ENCODE measurements at places on chromosomes 6 and 20.

GRCh38 chr6:6148192-6148815 is 141.6 kb upstream of the NRN1 start:
- no peak for DNase-seq

DNA sequence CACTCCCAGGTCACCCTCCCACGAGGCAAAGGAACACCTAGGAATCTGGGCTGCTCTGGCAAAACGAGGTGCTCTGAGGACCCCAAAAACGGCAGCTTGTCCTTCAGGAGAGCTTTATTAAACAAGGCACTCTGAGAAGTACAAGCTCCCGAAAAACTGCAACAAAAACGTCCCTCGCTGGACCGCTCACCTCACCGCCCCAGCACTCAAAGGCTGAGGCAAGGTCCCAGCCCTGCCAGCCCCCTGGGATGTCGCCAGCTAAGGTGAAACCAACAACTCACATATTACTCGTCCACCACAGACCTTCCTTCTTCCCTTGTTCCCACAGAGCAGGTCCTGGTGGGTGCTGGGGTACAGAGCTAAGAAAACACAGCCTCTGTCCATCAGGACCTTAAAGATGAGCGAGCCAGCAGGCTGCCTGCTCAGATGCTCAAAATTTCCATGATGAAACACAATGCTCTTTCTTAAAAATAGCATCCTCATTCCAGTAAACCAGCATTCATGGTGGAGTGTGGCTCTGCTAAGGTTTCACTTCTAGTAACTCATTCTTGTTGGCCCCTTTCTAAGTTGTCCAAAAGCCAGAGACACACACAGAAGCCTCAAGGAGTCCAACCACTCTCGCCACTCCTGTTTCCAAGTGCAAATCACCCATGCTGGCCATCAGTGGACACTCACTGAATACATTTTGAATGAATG is 35.9 kb downstream of the ATP9A start:
- DNase-seq = peak; percentile 36

- DNase-seq = peak; percentile 24
These were observed at the start of gene SCUBE3 for GRCh38 chr6:35213824-35214756. Gene SCUBE3 (plus strand): TSS chr6:35213956. CDS start chr6:35214419, 463 bp downstream.

- no peak for DNase-seq
These were observed 18.7 kb downstream of the SGK1 start for GRCh38 chr6:134299236-134299635.

DNA sequence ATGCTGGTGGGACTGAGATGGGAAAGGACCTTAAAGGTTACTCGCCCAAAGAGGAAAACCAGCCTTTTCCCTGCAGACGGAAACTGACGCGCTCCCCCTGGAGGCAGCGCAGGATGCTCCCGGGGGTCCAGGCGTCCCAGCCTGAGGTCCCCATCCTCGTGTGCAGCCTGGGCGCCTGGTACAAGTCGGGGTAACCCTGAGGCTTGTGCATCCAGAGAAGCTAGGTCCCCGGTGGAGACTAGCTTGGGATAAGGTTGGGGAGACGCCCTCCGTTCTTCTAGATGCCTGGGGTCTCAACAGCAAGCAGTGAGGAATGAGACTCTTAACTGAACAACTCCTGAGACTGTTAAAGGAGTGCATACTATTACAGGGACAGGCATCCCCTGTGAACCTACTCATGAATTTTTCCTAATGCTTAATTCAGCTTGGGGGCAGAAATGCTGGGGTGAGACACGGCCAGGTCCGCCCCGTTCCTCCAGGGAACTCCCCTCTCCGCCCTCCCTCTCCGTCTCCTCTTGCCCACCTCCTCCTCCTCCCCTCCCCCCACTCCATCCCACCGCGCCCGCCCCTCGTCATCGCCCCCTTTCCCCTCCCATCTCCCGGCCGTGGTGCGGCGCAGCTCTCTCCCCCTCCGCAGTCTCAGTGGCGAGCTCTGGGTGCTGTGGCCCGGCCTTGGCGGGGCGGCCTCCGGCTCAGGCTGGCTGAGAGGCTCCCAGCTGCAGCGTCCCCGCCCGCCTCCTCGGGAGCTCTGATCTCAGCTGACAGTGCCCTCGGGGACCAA is at the start of gene PRSS35:
TSS of gene PRSS35 (plus strand) at position 634 of the 781 bp plus-strand sequence. CDS start 10,908 bp downstream, outside the sequence.
- DNase-seq = peak; percentile 29

DNA sequence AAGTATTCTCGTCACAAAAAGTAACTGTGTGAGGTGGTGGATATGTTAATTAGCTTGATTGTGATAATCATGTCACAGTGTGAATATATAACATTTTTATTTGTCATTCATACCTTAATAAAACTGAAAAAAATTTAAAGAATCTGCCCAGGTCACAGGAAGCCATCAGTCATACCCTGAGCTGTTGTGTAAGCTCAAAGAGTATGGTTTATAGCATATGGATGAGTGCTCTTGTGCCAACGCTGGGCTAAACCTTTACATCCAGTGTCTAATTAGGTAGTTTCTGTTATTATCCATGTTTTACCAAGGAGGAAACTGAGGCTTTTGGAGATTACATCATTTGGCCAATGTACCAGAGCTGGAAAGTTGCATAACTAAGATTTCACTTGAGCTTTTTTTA is 11.4 kb downstream of the PKIG start:
- DNase-seq = no peak

DNA sequence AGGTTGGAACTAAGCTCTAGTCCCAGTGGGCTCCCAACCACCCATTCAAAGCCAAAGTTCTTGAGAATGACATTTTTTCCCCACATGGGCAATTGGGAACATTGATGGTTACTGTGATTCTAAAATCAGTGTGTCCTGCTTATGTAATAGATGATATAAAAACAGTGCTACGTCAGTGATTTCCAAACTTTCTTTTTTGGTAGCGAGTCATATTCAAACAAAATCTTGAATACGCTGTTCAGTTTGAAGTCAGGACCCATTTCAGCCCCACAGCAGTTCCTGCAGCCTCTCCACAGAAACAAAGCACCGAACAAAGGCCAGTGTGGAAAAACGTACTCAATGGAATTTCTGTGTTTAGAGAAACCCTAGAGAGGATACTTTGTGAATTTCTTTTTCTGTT is 170.0 kb upstream of the OLIG3 start:
- no peak for DNase-seq

DNA sequence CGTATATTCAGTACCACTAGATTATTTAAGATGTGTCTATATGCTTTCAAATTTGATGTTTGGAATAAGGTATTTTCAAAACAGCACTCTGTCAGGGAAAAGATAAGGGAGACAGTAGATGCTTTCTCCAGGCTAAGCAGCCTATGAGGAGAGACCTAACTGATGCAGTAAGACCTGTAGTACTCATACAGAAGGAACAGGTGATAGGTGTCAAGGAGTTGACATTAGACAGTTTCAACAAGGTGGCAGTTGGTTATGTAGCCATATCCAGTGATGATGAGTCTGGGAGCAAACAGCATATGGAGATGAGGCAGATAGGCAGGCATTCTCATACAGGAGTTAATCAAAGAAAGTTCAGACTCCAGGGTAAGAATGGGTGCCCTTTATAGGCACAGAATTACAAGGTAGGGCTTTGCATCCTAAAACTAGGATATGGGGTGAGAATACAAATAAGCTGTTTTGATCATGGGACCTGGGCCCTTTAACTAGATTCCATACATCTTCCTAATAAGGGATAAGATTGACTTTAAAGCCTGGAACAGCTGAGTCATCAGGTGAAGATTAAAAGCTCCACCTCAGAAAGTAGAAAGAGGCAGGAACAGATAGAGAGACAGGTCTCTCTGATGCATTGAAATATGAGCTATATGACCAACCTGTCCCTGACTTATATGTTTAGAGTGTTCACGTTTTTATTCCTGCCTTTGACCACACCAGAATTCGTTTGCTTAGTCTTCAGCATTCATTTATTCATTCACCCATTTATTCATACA is 7.9 kb downstream of the RSPH4A start:
- no peak for DNase-seq

DNA sequence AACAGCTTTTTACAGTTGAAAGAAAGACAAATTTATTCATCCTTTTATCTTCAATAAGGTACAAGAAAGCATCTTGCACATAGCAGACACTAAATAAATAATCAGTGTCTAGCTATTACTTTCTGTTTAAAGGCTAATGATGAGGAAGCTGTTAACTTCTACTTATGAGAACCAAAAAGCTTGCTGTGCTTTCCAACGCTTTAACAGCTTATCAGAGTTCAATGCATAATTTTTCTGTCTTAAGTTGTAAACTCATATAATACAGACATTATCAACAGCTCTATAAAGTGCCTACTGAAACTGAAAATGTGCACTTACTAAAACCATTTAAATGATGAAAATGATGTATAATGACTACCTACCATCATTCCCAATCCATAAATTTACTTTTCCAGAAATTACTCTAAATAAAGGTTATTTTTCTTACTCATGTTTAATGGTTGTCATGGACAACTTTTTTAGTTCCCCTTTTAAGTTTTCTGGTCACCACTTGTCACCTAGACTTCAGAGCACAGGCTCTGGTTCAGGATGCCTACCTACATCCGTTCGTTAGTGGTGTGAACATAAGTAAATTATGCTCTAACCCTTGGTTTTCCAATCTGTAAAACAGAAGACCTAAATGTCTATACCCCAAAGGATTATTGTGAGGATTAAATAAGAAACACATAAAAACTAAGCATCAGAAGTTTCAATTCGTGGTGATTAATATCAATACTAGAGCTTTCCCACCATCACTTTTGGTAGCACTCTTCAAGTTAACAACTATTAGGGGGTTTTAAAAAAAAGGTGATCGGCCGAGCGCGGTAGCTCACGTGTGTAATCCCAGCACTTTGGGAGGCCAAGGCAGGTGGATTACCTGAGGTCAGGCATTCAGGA is 8.0 kb downstream of the PNISR start:
- DNase-seq = no peak

DNA sequence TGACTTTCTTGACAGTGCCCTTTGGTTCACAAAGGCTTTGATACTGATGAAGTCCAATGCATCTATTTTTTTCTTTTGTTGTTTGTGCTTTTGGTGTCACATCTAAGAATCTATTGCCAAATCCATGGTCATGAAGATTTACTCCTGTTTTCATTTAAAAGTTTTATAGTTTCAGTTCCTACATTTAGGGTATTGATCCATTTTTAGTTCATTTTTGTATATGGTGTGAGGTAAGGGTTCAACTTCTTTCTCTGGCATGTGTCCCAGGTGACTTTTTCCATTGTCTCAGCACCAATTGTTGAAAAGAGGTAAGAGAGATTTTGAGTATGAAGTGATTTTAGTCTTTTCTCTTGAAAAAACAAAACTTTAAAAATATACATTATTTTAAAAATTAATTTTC is 260.6 kb downstream of the GMPR start:
- no peak for DNase-seq

- DNase-seq = no peak
These were observed 92.6 kb upstream of the SGK1 start for GRCh38 chr6:134410541-134410940.

- DNase-seq = no peak
These were observed 24.1 kb downstream of the AFDN start for GRCh38 chr6:167850782-167851181.

DNA sequence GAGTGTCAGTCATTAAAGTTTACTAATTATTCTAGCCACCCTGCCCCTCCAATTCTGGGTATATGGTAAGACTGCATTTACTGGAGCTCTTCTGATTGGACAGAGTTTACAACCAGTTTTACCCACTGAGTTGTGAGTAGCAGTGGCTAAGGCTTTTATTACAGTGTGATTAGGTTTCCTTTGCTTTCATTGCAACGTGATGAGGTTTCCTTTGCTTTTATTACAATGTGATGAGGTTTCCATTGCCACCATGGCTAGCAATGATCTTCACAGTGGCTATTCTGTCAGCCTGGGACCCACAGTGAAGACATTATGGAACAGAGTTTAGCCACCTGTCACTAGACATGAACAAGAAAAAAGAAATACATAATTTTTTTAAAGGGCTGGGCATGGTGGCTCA is 710.2 kb upstream of the FLRT3 start:
- no peak for DNase-seq

DNA sequence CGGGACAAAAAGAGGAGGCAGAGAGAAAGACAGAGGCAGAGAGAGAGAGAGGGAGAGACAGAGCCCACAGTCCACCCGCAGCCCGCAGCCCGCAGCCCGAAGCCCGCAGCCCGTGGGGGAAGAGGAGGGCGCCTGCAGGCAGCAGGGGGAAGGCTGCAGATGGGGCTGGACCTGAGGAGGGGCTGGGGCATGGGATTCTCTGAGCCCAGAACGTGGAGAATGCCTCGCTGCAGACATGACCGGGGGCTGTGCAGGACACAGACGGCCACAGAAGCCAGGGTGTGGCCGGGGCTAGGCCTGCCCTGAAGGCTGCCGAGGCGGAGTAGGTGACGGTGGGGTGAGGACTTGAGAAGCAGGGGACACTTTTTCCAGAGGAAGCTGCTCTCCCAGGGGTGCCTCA is 6.5 kb upstream of the SLCO4A1 start:
- no peak for DNase-seq

- no peak for DNase-seq
These were observed 4.7 kb downstream of the BICRAL start for GRCh38 chr6:42786525-42786985.

DNA sequence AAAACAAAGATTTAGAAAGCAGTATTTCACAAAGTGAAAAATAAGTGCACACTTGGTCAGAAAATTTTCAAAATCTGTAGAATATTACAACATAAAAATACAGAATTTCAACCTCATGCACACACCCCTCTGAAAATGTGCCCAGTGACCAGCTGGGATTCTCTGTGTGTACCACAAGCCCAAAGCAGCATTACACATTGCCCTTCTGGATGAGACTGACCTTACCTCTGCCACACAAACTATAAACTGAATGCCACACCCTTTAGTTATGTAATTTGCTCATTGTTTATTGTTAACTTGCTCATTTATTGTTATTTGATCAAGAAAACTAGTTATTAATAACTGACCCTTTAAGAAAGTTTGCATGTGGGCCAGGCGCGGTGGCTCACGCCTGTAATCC is 303.0 kb downstream of the FOXC1 start:
- no peak for DNase-seq

- peak; percentile 79 for DNase-seq
These were observed 63.7 kb downstream of the PRR18 start for GRCh38 chr6:166244353-166245045.

DNA sequence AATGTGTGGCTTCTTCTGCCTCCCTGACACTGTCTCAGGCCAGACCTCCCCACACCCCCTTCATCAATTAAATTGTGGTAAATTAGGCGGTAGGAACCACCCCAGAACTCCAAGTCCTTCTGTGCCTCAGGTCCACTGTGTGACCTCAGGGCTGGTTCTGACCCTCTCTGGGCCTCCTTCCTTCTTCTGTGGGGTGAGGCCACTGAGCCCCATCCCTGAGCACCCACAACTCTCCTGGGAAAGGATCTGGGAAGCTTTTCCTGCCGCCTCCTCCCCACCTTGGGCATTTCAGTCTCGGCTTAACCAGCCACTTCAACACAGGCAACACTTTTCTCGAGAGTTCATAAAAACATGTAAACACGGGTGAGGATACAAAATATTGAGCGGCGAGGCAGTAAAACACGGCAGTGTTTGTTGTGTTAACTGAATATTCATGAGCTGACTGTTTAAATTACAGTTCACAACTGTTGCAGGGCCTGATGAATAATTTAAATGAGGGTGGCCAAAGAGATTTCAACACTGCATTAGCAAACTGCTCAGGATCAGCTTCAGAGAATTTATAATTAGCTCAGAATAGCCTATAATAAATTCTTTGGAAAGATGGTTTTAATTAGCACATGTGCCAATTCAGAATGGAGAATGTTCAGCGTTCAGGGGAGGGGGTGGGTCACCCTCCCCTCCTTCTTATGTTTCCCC is 112.1 kb downstream of the TOX2 start:
- DNase-seq = no peak
